ENCODE measurements at places on chromosomes 1 and 21.

- DNase-seq = no peak
Measured at GRCh38 chr1:53350853-53351767, 23.2 kb upstream of the LRP8 start.

DNA sequence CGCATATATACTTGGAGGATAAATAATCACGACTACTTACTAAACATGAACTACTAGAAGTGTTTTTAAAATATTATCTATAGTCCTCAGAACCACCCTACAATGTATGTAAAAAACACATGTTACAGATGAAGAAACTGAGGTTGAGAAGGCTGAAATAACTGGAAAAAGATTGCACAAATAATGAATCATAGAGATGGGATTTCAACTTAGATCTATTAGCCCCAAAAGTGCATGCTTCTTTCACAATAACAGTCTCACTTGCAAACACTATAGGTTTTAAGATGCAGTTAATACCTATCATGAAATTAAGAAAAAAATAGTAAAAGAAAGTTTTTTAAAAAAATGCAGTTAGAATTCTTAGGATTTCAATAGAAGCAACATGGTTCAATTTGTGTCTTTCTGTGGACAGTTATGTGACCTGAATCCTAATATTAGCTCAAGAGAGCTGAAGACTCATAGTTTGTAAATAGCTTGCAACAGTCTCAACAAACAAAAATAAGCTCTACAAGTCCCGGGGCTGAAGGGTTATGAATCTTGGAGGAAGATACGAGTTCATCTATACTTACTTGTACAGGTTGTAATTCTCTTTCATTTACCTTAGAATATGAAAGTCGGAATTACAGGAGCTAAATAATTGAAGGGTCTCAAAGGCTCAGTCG lies 58.6 kb upstream of the NTPCR start:
- no peak for DNase-seq

- DNase-seq = no peak
Measured at GRCh38 chr1:172421974-172422604, 1.6 kb downstream of the C1orf105 start.

- DNase-seq = no peak
Measured at GRCh38 chr1:173666646-173667045, 3.0 kb downstream of the ANKRD45 start.

Data from stimulated activated CD8-positive, alpha-beta memory T cell treated with anti-CD3 and anti-CD28 coated beads, Interleukin-12 subunit alpha, Interleukin-12 subunit beta, amount 100 ng/mL, for 4 hours (primary cell).